Nucleus accumbens (tissue), 56 donors: ENCODE measurements at places on chromosomes 2 and 18.

DNA sequence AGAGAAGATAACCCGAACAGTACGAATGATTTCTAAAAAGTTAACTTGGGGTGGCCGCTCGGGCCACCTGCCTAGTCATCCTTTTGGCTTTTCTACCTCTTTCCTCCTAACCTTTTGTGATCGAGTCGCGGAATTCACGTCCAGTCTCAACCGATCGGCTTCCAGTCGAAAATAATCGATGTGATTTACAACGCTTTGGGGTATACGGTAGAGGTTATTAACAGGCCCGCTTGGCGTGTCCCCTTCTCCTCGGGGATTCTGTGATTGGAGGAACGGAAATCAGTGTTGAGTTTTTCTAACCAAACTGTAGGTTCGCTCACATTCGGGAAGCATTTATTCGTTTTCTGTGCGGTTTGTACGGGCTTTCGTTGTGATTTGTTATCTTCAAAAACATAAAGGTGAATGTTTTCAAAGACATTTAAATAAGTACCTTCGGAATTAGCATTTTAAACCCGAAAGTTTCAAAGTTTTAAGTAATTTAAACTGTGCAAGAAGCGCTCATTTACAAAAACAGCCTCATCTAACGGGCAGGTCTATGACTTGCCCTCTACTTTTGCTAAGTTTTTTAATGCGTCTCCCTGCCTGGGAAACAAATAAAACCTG is 588 bp upstream of the FOXI3 start:
- DNase-seq, result no peak

- peak; percentile 20 for DNase-seq
These were observed 363.5 kb upstream of the KLHL29 start for GRCh38 chr2:23021311-23022120.

- DNase-seq, result no peak
These were observed 101.8 kb upstream of the DDX18 start for GRCh38 chr2:117712684-117713083.

GRCh38 chr2:29065068-29065811 is 9.1 kb downstream of the PCARE start:
- peak; percentile 79 for DNase-seq

DNA sequence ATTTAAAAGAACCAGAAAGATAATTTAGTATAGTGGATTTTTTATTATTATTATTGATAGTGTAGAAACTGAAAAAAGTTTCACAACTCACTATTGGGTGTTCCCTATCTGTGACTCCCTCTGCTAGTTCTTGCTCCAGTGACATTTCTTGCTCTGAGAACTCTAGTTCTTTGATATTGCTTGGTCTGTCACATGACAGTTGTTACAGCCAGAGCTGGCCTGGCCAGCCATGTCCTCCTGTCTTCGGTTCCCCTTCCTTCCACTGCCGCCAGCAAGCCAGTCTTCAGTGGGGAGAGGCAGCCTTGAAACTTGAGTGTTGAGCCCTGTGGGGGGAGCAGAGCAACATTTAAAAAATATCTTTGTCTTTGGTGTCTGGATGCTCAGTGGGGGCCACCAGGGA is 7.6 kb upstream of the THOC1 start:
- DNase-seq, result no peak

- DNase-seq, result no peak
These were observed 173.1 kb downstream of the RNF152 start for GRCh38 chr18:61719671-61720070.

DNA sequence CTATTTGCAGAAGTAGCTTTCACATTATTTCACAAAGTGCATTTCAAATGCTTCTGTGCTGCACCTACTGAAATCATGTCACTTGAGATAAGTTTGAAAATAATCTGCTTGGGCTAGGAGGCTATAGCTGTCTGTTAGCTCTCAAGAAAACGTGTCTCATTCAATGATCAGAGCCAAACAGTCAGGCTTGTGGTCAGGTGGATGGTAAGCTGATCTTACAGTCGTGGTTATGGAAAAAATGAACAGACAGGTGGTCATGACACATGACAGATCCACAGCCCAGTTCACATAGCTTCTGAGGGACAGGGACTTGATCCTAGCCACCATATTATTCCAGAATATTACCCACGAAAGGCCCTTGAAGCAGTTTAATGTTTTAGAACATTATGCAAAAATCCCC is 26.5 kb upstream of the RFX8 start:
- DNase-seq, result no peak

GRCh38 chr2:174198846-174199564 is 49.3 kb downstream of the OLA1 start:
- no peak for DNase-seq

- DNase-seq, result peak; percentile 48
These were observed 3.7 kb downstream of the PLEK start for GRCh38 chr2:68368654-68369336.

- DNase-seq, result no peak
These were observed 1.7 kb downstream of the PFN4 start for GRCh38 chr2:24121469-24121868.

DNA sequence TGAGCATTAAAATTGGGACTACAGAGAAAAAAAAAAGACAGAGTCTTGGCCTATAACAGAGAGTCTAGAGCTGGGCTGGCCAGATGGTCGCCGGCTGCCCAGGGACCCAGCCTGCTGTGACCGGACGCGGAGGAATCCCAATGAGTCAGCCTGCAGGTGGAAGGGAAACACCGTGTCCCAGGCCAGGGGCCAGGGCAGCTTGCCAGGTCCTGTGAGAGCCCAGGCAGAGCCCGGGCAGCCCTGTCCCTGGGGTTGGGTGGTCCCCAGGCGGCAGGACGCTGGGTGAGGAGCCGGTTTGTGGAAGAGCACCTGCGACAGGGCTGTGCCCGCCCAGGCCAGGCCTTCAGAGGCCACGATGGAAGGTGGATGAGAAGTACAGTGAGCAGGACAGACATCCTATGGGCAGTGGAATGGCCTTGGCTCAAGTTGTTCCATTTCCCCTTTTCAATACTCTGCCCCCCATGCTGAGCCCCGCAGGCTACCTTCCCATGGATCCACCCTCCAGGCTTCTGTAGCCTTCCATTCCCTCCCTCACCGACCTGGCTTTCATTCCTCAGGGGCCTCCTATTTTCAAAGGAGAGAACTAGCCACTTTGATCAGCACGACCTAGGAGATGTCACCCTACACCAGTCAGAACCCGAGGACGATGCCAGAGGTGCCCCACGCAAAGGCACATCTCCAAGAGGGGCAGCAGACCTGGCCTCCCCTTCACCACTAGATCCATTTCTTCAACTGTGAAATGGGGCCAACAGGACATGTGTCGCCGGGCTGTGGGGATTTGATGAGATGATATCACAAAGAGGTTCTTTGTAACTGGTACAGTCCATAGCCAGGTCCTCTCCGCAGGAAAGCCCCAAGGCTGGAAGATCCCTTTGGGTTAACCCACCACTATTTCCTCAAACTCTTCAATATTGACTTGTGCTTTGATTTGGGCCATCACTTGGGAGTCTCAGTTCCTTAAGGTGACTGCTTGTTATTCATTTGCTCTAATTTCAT is 87.5 kb downstream of the POLR1A start:
- no peak for DNase-seq

DNA sequence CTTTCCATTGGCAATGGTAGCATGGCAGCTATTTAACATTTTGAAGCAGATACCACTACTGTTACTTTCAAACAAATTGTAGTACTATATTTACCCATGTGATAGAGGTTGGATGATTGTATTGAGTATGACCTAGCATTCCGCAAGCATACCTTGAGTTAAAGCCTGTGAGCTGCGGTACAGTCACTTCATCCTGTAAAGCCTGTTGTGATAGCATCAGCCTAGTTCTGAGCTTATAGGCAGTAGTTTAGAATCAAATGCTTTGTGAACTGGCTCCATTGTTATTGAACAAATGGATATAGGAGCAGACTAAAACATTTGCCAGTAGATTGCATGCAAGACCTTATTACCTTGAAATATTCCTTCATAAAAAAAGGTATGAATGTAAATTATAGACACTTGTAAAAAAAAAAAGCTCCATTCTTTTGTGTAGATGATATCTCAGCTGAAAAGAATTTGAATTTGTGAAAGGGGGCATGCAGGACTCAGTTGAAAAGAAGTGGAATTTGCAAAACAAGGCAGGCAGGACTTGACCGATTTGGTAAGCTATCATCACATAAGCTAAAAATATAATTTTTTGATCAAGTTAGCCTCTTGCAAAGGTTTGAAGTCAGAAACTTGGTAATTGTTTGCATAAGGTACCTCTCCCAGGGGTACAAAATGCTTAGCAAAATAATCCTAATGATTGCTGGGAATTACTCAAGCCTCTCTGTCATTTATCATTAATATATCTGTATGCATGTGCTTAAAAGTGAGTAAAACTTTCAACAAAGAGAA is 138.5 kb upstream of the ITGA4 start:
- DNase-seq, result no peak

- DNase-seq, result no peak
These were observed 81.0 kb downstream of the SUMO1 start for GRCh38 chr2:202157211-202157990.

- no peak for DNase-seq
These were observed 231.5 kb upstream of the TCF4 start for GRCh38 chr18:55819448-55819847.

DNA sequence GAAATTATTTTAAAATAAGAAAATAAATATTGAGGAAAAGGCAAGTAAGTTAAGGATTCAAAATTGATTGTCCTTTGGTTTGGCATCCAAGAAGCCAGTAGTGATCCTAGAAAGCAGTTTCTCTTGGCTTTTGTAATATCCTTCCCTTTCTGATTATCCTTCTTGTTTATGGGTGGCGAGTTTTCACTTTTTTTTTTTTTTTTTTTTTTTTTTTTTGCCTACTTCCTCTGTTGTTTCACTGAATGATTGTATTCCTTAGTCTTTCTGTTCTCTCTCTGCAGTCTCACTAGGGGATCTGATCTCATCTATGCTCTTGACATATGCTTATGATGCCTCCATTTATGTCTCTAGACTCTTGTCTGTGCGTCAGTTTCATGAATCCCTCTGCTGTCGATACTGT is 4.2 kb downstream of the NAPG start:
- DNase-seq, result no peak

DNA sequence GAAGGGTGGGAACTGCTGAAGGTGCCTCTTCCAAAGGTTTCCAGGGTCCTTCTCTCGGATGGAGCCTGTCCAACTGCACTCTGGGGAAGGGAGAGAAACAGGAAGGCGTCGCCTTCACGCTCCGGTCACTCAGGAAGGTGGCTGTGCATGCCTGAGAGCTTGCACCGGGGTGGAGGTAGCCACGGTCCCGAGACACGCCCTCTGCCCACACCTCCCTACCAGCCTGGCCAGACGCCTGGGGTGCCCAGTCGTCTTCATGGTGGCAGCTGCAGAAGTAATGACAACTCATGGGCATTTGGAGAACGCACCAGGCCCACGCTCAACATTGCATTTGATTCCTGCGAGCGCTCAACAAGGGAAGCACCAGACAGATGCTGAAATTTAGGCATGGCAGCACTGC is 59.9 kb downstream of the ADNP2 start:
- no peak for DNase-seq

- no peak for DNase-seq
These were observed 211.6 kb downstream of the EN1 start for GRCh38 chr2:118635891-118636290.

DNA sequence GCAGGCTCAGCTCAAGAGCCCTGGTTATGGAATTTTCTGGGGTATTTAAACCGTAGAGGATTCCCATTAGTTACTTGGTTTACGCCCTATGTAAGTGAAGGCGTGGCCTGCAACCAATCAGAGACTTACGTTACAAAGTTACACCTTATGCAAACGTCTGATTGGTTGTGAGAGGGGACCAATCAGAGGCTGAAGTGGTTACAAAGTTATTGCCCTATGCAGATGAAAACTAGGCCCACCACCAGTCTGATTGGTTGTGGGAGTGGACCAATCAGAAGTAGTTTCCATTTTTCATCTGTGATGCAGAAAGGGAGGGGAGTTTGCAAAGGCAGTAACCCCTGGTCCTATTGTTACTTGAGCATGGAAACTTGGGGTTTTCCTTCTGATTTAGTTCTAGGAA is 49.1 kb downstream of the DLGAP1 start:
- no peak for DNase-seq

DNA sequence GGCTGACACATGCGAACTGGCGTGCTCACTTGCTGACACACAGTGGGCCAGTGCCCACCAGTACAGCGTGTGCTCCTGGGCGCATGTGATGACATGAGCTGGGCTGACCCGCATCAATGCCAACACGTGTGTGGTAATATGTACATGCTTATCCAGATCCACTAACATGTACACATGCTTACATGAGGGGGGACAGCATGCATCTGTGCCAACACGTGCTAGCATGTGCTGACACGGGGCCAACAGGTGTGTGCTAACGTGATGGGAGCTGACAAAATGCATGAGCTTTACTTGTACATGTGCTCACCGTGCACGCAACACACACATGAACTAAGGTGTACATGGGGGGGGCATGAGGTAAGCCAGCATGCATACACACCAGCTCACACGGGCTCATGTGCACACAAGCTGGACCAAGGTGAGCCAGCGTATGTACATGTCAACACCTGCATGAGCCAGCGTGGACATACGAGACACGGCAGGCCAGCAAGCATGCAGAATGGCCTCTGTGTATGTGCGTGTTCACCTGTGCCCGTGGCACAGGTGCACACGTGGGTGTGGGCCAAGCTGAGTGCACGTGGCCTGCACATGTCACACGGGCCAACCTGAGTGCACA is 28.5 kb downstream of the GPC1 start:
- no peak for DNase-seq

DNA sequence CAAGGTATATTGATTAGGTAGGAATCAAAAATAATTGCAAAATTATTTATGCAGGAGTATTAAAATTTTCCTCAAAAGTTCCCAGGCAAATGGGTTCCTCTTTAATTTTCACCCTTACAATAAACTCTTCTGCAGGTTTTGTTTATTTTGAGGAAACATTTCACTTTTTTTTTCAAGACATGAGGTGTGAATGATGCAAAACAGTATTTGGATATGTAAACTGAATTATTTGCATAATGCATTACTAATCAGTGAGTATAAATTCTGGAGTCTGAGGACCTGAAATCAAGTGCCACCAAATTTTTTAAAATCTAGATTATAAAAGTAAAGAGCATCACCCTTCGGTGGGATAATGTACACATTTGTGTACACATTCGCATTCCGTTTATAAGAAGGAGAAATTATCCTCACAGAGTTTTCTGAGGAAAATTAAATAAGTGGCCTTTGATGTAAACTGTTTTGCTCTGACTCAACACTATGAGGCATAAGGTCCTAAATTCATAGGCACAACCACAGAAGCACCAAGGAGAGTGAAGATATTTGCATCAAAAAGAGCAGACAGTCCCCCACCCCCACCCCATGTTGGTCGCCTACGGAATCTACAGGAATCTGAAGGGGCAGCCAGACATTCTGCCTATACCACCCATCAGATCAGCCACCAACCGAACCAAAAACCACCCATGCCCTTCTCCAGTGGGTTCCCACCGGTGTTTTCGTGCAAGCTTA is 33.1 kb downstream of the BCL11A start:
- DNase-seq, result no peak
